NCI-H2171 (cell line): ENCODE measurements at places on chromosomes 4 and X.

DNA sequence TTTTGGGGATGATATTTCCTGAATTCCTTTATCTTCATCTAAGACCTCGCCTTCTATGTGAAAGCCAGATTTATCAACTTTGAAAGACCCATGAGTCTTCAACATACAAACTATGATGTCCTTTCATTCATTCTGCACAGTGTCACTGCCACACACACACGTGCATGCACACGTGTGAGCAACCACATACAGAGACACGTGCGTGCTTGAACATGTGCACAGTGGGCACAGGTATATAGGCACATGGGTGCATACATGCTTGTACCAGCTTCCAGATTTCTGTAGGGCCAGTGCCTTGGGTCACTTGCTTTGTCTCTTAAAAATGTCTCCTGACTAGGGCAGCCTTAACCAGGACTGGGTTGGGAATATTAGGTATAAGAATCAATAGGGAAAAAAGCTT lies 49.1 kb upstream of the RBPJ start:
- no peak for DNase-seq

DNA sequence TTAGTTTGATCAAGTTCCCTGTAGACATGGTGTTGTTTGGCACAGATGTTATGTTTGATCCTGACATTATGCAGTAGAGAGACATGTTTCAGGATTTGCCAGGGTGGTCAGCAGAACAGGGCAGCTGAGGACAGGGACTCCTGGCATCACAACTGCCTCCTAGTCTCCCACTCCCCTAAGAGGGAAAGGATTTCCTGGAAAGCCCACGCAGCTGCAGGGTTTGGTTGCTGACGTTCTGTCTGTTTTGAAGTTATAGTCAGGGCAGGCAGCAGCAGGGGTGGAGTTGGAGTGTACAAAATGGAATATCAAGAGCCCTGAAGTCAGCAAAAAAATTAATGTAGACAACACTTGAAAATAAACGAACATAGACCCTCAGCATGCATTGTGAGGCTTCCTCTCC lies 125.4 kb downstream of the CPE start:
- DNase-seq = no peak

DNA sequence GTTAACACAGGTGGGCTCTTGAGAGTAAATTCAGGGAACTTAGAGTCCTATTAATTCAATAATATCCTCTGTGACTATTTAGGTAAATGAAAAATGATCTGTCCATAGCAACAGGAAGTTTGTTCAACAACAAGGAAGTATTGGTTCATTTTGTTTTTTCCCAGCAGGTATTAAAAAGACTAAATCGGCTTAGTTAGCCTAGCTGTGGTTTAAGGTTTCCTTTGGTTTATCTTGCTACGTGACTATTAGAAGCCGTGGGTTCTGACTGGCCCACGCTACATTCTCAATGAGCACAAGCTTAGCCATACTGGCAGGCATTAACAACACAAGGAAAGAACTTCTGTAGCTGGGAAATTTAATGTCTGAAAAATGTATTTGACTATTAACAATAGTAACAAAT lies 168.8 kb upstream of the HS3ST1 start:
- DNase-seq = no peak

DNA sequence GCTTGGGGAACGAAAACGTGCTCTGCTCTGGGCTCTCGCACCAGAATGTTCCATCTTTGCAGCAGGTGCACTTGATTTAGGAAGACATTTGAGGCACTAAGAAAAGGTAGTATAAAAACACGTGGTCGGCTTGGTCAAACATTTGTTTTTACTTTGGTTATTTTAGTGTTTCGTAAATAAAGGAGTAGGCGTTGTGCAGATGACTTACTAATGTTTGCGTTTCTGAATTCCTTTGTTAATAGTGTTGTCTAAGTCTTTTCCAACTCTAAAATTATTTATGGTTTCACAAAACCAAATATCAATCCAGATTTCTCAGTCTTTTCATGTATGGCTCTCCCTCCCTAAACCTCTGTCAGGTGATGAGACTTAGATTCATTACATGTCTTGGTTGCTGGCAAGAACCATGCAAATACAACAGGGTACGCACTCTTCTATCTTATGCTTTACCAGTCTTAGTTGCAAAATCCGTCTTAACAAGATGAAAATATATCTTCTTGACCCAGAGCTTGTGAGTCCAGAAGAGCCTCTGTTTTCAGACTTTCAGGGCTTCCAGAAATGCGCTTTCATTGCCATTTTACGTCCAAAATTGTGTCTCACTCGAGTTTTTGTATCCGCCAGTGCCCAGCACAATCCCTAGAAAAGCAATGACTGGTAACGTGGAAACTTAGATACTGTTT lies 686 bp downstream of the MTHFD2L start:
- DNase-seq = no peak

DNA sequence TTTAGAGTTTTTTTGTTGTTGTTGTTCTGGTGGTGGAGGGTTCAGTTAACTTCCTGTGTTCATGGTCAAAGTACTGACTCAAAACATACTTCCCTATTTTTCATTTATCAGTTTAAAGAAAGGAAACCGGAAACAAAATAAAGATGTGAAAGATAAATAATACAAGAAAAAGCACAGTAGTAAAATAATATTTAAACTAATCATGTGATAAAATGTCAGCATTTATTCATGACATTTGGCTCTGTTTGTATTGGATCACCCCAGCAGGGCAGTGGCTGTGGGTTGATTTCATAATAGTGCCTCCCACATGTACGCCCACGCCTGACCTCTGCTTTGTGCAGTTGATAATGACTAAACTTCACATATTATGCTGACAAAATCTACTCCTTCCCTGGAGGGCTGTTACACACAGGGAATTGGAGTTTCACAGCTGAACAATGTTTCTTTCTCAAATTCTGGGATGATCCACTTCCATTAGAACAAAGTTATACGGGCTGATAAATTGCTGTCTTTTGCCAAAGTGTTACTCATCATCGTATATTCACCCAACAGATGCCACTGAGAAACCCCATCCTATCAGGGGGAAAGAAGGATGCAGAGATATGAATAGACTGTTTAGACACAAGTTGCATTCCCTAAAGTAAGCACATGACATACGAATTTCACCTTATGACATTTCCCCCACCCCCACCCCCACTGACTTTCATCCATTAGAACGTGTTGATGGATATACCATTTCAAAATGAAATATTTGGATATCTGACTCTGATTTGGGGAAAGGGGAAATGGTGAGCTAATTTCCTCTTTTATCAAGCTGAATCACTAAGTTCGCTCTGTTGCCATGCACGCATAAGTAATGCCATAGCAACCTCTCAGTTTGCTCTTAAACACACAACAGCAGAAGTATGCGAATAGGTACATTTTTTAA lies 48.3 kb downstream of the AMELX start:
- no peak for DNase-seq

DNA sequence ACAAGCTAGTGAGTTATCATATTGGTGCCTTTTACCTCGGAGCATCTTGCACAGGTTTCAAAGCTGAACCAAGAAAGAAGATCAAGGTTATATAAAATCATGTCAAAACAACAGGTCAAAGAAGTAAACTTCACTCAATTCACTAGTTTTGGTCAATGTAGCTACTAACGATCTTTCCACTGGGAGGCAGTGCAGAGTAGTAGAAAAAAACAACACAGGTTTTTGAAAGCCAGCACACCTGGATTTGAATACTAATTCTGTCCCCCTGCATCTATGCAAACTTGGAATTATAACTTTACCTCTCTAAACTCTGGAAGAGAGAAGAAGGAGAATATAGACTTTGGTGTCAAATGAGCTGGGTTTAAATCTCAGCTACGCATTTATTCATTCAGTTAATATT lies 266.1 kb downstream of the GRIA3 start:
- no peak for DNase-seq

- DNase-seq = no peak
These were observed 3.8 kb upstream of the CENPC start for GRCh38 chr4:67549123-67549522.
